Stomach (tissue), 19 donors: ENCODE measurements at places on chromosomes 7 and 10. TPM values are rescaled to one million over a fixed set of nuclear protein-coding genes. Genes with fewer than 3 reads are reported as not detected.
A peak's percentile ranks its signal among the peaks of the same experiment; 100 is the strongest.

GRCh38 chr10:119313644-119314043 is 106.3 kb downstream of the GRK5 start:
- no peak for DNase-seq

PSTK gene
- total RNA-seq, result 11.6 TPM

GRCh38 chr7:92586403-92586802 is 3.8 kb downstream of the FAM133B start:
- no peak for DNase-seq

CH25H gene
- total RNA-seq, result 26.3 TPM

GRCh38 chr7:37349979-37350590 is 98.6 kb downstream of the ELMO1 start:
- no peak for DNase-seq

DNA sequence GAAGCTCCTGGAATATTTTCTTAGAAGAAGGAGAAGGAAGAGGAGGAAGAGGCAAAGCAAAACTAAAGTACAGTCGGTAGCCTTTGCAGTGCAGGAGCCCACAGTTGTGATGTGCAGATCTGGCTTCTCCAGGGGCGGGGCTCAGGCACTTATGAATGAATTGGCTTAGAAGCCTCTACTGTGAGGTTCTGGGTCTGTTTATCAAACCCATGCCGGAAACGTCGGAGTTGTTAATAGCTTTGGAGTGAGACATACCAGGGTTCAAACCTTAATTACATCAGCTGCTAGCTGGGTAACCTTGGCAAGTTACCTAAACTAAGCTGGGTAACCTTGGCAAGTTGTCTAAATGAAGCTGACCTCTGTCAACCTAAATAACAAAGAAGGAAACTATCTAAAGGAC is 89.3 kb upstream of the PITRM1 start:
- DNase-seq, result no peak

DNA sequence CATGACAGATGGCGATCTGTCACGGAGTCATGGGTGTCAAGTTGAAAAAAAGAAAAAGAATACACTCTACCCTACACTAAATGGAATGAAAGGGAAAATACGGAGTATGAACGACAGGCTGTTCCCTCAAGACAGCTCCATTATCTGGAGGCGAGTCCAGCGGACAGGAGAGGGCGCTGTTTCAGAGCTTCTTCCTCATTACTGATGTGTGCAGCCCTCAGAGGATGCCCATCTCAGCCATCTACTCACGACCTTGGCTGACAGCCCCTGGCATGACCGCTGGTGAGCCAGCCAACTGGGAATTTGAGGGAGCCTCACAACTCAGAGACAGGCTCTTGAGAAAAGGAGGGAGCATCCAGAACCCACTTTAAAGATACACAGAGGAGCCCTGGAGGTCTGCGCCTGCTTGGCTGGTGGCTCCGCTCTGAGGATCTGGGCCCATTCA is 49.6 kb upstream of the SMNDC1 start:
- peak; percentile 89 for DNase-seq

DNA sequence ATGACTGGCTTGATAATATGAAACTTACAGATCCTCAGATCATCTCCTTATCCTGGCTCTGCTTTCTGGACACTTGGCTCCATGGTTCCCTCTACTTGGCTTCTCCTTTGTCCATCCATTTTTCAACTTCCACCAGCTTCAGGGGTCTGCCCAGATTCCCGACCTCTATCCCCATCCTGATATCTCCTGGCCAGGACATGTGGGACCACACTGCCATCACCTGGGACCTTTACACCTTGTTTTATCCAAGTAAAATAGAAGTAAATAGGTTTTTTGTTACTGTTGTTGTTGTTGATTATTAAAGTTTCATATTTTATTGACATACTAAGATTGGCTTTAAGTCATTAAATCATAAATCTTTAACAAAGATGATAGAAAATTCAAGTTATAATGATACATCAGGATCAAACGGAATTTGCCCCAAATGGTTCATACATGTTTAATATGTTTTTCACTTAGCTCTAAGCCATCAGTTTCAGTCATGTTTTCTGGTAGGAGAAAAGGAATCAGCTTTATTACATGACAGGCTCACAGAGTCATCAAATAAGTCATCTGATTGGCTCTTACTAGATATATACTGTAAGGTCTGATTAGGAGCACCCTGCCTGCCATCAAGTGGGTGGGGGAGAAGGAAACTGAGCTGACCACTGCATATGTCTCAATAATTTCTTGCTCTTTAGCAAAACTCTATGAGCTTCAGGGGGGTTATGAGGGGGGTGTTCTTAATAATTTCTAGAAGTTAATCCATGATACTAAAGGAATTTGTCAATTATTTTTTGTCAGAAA is 111.5 kb upstream of the AHR start:
- no peak for DNase-seq

DNA sequence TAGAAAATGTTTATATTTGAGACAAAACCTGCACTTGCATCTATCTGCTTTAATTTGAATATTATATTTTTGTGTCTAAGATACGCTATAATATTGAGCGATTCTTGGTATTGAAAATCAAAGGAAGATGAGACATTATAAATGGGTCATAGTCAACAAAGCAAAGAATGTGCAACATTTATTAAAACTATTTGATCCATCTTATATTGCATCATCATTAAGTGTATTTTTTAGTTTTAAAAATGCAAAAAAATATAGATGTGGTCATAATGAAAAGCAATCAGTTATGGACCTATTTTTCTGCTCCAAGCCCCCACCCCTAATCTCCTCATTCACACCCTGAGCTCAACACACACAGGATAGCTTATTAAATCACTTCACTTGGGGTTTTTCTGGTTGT is 847.3 kb downstream of the NRG3 start:
- DNase-seq, result no peak

GRCh38 chr10:72315611-72316385 is 38.9 kb downstream of the DNAJB12 start:
- peak; percentile 89 for DNase-seq

- no peak for DNase-seq
Observed at GRCh38 chr10:55509168-55509567, 708.1 kb upstream of the PCDH15 start.

DNA sequence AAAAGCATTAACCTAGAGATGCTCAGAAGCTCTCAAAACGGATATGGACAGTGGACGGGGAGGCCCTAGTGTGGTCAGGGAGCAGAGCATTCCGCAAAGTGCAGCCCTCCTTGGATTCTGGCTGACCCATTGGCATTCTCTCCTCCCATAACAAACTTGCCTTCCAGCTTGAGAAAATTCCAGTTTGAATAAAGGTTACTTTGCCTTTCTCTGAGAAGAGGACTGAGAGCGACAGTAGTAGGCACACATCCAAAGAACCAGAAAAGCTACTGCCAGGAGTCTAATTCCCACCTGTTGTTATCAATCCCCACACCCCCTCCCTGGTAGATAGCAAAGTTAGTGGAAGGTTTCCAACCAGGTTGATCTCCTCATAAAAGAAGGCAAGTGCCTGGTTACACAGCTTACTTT is 84.7 kb upstream of the TRIL start:
- peak; percentile 54 for DNase-seq

NRAP gene
- total RNA-seq, result not detected

SUN3 gene
- total RNA-seq, result not detected

DNA sequence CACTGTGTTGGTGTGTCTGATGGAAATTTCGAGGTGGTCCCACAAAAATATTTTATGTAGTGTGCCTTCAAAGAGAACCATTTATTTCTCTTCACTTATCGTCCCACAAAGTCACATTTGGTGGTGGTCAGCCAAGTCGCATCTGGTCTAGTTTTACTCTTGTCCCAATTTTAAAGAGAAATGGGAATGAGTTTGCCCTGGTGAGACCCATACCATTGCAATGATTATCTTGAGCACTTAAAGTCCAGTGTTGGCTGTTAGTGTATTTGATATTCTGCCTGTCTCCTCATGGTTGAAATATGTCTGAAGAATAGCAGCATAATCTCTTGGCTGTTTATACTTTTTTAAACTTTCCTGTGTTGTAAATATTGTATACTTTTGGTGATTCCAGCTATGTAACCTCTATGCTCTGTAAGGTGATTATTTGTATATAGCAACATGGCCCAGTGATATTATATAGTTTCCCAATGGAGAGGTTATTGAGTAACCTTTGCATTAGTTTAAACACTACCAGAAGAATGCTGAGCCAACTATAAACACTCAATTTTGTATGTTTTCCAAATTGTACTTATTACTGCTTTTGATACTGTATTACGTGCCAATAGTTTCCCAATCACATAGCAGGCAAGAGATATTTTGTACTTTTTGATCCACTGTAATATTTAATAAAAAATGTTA is 172.2 kb downstream of the RTKN2 start:
- no peak for DNase-seq

LRRN3 gene
- 4.4 TPM for total RNA-seq

DNA sequence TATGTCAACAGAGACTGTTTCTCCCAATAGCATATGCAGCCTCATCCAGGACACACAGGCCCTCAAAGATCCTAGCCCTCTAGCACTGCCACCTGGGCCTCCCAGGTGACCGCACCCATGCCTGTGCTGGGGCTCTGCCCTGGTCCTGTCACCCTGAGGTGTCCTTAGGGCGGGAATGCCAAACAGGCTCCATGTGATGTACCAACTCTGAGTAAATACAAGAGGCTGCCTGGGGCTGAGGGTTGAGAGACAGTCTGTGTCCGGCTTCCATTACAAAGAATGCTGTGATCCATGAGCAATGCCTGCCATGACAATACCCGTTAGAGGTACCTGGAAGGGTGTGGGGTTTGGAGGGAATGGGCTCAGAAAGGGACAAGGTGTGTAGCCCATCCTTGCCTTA is 83.0 kb upstream of the KAT6B start:
- no peak for DNase-seq

DNA sequence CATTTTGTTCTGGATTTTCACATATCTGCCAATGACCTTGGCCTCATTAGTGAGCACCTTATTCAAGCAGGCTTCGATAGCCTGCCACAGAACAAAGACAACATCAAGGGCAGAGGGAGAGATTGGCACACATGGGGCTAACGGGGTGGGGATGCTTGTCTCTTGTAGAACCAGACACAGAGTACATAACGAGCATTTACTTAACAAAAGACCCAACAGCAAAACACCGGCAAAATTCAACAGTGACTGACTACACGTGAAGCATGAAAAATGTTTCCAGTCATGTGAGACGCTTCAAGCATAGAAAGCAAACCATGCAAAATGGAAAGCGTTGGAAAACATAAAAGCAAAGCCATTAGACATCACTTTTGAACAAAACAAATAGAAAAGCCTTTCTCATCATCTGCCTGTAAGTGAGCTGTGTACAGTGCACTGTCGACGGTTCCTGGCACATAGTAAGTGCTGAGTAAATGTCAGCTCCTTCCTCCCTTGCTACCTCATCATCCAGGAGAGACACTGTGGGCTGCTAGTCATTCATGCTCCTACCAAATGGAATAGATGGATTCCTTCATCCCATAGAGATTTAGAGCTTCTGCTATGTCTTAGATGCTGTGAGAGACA is 134.4 kb upstream of the AGK start:
- DNase-seq, result no peak

CPED1 gene
- total RNA-seq, result 8.4 TPM

DNA sequence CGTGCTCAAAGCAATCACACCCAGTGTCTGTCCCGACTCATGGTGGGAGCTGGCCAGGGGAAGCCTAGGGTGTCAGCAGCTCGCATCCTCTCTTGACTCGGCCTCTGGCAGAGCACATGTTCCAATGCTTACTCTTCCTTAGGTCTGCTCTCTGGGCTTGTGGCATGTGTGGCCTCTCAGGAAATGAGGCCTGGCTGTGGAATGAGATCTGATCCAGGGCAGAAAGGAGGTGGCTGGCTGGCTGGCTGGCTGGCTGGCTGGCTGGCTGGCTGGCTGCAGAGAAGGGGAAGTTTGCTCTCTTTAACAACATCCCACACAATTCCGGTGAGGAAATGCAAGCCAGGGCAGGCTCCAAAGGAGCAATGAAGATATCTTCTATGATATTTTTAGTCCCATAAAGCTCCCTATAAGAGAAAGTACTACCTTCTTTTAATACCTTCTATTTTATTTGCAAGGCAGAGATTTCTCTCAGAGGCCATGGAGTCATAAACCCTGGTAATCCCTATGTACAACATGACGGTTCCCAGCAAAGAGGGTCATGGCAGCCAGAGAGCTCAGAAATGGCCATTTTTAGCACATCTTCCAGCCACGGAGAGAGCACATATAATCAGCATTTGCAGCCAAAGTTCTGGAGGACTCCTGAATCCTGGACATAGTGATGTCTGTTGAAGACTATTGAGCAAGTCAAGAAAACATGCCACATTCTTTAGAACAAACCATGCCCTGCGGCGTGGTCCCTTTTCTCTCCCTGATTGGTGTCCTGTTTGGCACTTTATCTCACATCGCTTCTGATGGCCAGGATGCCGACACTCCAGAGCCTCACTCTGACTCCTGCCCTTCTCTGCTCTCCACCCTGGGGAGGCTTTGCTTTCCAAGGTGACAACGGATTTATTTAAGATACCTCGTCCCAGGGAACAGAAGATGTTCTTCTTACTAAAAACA is 153.7 kb downstream of the FANK1 start:
- DNase-seq, result no peak

DNA sequence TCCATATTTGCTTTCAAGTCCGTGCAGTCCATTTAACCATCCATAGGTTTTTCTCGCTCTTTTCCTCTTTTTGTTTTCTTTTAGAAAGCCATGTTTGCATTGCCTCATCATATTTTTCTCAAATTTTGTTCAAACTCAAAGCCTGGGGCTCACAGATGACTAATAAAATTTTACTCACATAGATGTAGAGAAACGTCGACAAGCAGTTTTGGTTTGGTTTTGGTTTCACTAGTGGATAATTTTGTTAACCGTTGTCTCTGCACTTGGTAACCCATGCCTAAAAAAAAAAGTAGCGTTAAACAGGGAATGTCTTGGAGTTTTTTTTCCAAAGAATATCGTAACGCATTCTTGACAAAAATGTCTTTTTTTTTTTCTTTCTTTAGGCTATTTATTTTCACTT is 344.2 kb upstream of the GALNT17 start:
- no peak for DNase-seq

RTKN2 gene
- not detected for total RNA-seq

GRCh38 chr7:70693686-70694433 is 438.1 kb upstream of the GALNT17 start:
- peak; percentile 76 for DNase-seq

TMEM196 gene
- 0.55 TPM for total RNA-seq

GRCh38 chr10:132862485-132863420 is 76.8 kb upstream of the NKX6-2 start:
- DNase-seq, result peak; percentile 24

REPIN1 gene
- total RNA-seq, result 123 TPM

GRCh38 chr7:155229548-155230168 is 68.0 kb upstream of the INSIG1 start:
- no peak for DNase-seq

DNA sequence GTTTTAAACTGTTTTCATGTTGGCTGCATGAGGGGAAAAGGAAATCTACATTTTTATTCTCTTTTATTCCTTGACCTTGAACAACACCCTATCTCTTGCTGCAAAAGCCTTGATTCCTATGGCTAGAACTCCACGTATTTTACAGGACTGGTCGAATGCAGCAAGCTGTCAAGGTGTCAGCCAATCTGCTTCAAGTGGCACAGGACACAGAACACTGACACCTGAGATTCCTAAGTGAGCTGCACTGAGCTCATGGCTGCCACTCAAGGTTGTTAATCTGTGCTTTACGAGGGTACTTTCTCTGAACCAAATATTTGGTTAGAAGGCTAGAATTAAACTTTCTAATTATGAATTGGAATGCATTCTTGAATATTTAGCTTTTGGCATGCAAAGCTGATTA is 349.7 kb upstream of the COBL start:
- DNase-seq, result no peak
